ENCODE measurements at places on chromosomes 11 and 22.

- DNase-seq, result no peak
Measured at GRCh38 chr22:38228873-38229740, 27.3 kb downstream of the MAFF start.

GRCh38 chr11:34641456-34641855 lies 20.6 kb downstream of the EHF start:
- DNase-seq, result no peak

DNA sequence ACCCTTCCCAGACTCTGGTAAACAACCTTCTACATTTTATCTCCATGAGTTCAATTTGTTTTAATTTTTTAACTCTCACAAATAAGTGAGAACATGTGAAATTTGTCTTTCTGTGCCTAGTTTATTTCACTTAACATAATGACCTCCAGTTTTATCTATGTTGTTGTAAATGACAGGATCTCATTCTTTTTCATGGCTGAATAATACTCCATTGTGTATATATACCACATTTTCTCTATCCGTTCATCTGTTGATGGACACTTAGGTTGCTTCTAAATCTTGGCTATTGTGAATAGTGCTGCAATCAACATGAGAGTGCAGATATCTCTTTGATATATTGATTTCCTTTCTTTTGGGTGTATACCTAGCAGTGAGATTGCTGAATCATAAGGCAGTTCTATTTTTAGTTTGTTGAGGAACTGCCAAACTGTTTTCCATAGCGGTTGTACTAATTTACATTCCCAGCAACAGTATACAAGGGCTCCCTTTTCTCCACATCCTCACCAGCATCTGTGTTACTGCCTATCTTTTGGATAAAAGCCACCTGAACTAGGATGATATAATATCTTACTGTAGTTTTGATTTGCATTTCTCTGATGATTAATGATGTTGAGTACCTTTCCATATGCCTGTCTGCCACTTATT lies 93.9 kb downstream of the ATG16L2 start:
- no peak for DNase-seq

- peak; percentile 83 for DNase-seq
Measured at GRCh38 chr22:30920407-30920806, 48.2 kb downstream of the MORC2 start.

- DNase-seq, result no peak
Measured at GRCh38 chr11:62536301-62536957, 10.2 kb downstream of the AHNAK start.

DNA sequence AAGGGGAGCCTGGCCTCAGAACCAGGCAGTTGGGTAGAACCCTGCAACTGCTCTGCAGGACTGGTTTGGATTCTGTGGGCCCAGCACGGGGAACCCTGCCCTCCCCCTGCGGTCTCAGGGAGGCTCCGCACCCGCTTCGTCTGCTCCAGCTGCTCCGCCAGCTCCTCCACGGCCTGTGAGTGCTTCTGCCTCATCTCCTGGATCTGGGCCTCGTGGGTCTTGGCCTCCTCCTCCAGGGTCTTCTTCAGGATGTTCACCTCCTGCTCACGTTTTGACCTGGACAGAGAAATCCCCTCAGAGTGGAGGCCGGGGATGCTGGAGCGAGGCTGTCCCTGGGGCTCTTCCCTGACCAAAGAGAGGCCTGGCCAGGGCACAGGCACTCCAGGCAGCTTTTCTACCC lies 41.9 kb downstream of the APOL1 start:
- no peak for DNase-seq

DNA sequence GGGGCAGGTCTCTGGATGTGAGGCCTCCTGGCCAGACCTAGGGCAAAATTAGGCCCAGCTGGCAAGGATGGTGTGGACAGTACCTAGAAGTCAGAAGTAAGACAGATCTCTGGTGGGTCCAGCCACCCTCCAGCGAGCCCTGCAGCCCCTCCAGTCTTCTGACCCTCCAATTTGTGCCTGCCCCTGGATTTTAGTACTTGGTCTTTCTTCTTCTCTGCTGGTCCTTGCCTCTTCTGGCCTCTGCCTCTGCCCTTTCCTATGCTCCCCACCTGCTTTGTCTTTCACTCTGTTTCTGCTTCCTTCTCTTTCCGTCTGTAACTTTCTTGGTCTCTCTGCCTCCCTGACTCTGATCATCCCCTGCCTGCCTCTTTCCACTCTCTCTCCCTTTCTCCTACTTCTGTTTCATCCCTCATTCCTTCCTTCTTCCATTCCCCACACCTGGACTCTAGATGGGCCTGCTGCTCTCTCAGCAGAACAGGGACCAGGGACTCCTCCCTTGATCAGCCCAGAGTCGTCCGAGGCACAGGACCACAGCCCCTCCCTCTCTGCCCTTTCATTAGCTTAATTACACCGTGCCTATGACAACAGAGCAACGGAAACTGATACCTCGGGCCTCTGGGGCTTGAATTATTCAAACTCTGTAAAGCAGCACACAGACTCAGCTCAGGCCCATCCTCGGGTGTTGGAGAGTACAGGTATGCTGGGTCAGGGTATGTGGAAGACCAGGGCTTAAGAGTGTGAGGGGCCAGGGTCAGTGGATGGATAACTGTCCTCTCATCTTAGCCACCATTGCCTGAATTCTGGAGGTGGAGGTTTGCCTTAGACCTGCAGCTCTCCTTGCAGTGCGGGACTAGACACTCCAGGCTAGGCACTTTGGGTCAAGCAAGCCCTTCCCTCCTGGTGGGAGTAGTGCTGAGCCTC lies at the start of gene CHRNA10:
CHRNA10 (minus strand) TSS at position 51 of the 921 bp plus-strand sequence. CDS start 72 bp downstream, outside the sequence.
- DNase-seq, result no peak

DNA sequence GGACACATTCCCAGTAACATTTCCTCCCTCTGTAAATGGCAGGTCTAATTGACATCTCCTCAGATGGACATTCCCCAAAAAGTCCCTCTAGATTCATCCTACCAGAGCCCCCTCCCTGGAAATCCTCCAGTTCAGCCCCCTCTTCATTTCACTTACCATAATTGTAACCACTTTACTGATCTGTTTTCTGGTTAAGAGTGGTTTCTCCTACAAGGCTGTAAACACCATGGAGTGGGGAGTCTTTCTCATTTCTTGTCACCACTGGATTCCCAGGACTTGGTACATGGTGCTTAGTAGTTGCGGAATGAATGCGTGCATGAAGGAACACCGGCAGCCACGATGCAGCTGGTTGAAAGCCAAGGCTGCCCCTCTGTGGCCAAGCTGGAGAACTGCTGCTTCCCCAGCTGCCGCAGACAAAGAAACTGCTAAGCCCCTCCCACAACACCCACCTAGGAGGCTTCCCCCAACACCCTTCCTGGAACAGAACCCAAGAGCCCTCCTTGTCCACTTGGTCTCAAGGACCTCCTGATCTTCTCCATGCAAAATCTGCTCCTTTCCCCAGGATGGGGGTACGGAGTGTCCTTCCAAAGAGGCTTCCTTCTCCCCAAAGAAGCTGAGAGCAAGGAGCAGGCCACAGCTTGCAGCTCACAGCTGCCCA lies 18.6 kb upstream of the SCARF2 start:
- DNase-seq, result peak; percentile 62

- DNase-seq, result no peak
Measured at GRCh38 chr11:116642902-116643301, 129.9 kb downstream of the BUD13 start.

DNA sequence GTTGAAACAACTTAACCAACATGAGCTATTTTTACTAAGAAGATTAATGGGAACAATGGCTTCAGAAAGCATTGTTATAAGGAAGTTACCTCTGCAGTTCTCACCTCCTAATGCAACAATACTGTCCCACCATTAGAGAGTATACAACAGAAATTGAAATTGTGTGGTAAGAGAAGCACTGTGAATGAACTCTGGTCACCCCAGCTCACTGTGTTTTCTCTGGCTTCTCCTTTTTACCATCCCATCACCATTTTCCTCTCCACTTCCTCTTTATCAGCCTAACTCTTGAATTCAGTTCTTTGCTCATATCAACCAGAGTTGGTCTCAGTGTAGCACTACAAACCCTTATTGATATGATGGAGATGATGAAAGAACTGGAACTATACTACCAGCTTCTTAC lies 138.0 kb upstream of the POU2AF2 start:
- no peak for DNase-seq

DNA sequence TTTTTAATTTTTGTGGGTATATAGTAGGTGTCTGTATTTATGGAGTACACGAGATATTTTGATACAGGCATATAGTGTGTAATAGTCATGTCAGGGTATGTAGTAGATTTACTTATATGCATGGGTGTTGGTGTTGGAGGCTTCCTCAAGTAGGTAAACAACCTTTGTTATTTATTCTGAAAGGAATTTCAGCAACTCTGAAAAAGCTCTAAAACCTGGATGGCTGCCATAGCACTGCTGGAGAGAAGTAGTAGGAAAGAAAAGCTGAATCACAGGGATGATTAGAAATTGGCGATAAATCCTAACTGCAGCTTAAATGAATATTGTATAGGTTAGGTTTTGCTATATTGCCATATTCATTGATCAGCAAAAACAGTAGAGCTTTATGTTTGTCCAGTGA lies 44.4 kb upstream of the ST14 start:
- DNase-seq, result no peak

GRCh38 chr22:43776081-43776670 lies 35.9 kb downstream of the EFCAB6 start:
- no peak for DNase-seq

- DNase-seq, result no peak
Measured at GRCh38 chr22:50678651-50679521, 6.3 kb downstream of the SHANK3 start.

GRCh38 chr11:17607083-17607429 lies 60.0 kb downstream of the OTOG start:
- DNase-seq, result no peak

Measured in stimulated activated CD4-positive, alpha-beta T cell treated with anti-CD3 and anti-CD28 coated beads, Interleukin-12 subunit alpha, Interleukin-12 subunit beta, amount 100 ng/mL, for 48 hours (primary cell).